ENCODE measurements at places on chromosomes 5 and 9.
A peak's percentile ranks its signal among the peaks of the same experiment; 100 is the strongest.

- peak; percentile 77 for DNase-seq
Measured at GRCh38 chr9:18437315-18438201, 36.4 kb upstream of the ADAMTSL1 start.

- DNase-seq: no peak
Measured at GRCh38 chr9:111352545-111352944, 22.5 kb upstream of the OR2K2 start.

- DNase-seq: no peak
Measured at GRCh38 chr9:110133608-110134210, 74.2 kb downstream of the C9orf152 start.

- DNase-seq: no peak
Measured at GRCh38 chr5:115623658-115624057, 2.2 kb downstream of the TMED7 start.

DNA sequence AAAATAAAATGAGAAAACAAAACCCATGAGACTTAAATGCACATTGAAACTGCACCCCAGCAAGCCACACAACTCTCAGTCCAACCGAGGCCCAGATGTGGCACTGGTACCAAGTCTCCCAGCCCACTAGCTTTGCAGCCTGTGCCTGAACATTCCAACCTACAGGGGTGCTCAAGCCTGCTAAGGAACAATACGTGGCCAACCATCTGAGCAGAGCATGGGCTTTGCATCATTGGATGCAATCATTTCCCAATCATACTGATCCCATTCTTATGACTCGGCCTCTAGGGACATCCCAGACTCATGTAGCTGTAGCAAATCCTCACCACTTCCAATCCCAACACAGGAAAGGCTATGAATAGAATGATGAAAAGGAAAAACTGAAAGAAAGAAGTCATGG is 297.2 kb downstream of the SPOCK1 start:
- DNase-seq: no peak

DNA sequence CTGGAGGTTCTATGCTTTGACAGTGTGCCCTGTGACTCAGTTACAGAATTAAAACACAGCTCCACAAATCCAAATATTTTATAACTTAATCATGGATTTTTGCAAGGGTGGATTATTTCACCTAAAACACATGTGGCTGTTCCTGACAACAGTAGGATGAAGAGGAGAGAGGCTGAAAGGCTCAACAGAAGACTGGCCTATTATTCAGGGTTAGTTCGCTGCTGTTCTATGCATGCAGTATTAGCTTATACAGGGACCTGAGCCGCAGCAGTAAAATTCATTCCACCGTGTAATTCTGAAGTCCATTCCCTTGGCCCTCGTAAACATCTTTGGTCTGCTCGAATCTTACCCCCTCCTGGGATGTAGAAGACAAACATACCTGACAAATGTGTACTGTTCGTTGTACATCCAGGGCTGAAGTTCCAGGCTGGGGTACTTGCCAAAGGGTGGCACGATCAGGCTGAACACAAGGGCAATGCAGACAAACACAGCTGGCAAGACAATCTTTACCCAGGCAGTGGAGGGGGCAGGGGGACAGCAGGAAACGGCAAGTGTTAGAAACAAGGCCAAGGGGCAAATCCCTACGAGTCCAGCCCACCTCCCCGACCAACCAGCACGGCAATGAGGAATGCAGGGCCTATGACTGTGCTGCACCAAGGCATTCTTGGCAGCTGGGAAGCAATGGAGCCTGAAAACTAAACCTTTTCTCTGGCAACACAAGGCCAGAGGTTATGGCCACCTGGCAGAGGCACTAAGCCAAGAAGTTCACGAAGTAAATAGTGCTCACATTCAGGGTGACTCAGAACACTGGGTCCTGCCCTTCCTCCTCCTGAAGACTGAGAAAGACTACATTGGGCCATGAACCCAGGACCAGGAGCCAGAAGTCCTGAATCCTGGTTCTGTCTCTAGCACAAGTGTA is 46.8 kb downstream of the NIPSNAP3B start:
- no peak for DNase-seq

DNA sequence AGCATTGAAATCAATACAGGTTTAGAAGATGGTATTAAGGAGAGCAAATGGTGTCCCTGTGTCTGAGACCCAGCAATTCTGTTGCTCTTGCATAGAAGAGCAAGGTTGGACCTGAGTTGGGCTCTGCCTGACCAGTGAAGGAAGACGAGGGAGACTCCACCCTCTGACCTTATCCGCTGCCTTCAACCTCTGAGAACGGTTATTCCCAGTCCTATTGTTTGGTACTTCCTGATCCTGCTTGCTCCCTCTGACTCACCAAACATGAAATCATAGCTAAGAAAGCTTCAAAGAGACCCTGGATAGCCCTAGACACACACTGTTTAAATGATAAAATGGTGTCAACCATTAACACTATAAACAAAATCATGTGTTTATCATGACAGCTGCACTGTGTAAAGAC is 218.5 kb downstream of the PLK2 start:
- no peak for DNase-seq

DNA sequence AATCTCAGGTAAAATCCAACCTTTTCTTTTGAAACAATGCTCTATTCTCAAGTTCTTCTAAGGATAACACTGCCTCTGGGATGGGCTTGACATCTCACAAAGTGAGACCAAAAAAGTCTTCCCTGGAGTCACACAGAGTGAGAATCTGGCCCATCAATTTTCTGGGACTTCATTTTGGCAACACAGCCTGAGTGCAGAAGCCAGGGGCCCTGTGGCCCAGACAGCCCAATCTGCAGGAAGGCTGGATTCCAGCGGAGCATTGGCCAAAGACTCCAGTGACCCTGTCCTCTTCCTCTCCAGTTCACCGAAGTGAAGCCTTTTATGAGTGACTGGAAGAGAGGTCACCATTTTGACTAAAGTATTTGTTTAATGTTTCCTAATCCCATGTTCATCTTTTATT is 105.1 kb downstream of the PLK2 start:
- no peak for DNase-seq

GRCh38 chr9:38687389-38687842 is 32.5 kb downstream of the FAM240B start:
- no peak for DNase-seq

- no peak for DNase-seq
Measured at GRCh38 chr9:110112792-110113191, 95.2 kb downstream of the C9orf152 start.

- no peak for DNase-seq
Measured at GRCh38 chr5:143812085-143812705, at the start of gene HMHB1. TSS of gene HMHB1 (plus strand) at chr5:143812161.

DNA sequence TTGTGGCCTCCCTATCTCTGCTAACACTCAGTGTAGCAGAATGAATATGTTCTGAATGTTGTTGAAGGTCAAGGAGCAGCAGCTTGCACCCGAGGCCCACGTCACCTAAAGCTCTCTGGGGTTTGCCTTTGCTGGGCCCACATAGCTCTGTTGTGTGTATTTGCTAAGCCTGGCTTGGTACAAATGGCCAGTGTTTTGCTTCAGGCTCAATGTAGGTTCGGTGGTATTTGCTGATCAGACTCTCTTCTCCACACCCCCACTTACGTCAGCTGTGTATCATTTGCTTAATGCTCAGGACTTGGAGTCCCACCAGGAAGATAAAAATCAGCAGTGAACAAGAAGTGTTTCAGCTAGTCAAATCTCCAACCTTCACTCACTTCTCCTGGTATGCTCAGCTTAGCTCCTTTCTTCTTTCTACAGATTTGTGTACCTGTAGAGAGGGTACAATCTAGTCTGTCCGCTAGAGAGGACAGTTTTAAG is 4.8 kb upstream of the RFESD start:
- DNase-seq: no peak

DNA sequence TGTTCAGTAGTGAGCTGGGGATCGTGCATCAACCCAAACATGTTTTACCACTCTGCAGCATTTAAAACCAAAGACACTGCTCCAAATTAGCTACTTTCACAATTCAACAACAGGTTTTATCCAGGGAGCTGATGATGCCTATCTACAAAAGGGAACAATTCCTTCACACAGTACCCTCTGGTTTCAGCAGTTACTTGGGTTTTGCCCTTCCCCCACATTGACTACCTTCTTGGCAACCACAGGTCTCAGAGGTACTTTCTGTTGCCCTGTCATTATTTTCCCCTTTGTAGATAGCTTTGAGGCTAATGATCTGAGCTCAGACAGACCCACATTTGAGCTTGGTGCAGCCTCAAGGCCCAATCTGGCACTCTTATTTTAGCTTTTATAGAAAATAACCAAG is 96.1 kb downstream of the WDR41 start:
- no peak for DNase-seq

Data from cardiac septum (tissue), 1 donor.